ENCODE measurements at places on chromosomes 11 and 22.

DNA sequence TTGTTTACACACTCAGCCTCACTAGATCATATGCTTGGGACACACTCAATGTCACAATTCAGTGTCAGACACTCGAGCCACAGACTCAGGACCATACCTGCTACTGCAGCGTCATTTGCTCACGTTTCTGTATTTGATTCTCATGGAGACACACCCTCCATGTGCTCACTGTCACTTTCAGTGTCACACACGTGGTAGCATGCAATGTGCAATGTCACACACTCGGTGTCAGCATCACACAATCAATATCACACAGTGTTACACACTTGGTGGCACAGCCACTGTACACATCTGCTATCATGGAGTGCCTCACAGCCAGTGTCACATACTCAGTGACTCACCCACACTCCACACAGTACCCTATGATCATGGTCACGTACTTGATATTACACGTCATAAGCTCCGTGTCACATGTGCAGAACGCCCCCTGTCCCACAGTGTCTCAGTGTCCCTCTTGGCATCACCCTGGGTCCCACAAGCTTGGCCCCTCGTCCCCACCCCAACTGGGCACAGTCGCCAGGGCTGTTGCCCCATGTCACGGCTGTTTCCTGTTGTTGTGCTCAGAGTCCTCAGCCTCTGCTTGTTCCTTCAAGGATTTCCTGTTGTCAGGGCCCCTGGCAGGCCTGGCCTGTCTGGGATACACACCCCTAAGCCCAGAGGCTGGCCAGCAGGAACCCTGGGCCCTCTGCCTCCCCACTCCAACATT, 49.6 kb downstream of the PDE2A start:
- no peak for DNase-seq

DNA sequence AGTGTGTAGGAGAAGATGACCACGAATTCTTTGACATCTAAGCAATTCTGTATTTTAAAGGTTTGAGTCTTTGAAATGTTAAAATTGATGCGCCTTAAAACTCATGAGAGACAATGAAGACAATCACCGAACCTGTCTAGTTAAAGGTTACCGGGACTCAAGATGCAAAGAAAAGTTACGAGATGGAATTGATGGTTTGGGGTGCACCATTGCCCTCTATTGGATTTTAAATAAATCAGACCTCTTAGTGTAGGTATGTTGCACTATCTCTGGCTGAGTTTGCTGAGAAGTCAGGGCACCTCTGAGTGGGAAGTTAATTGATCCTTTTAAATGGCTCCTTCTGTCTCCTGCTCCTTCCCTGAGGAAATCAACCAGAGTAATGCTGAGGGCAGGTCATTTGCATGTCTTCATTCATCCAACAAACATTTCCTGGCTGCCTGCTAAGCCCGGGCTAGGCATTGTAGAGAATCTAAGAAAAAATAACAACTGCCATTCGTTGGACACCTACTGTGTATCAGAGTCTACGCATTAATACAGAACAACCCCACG, 19.4 kb upstream of the TMA7B start:
- DNase-seq: peak; percentile 67

DNA sequence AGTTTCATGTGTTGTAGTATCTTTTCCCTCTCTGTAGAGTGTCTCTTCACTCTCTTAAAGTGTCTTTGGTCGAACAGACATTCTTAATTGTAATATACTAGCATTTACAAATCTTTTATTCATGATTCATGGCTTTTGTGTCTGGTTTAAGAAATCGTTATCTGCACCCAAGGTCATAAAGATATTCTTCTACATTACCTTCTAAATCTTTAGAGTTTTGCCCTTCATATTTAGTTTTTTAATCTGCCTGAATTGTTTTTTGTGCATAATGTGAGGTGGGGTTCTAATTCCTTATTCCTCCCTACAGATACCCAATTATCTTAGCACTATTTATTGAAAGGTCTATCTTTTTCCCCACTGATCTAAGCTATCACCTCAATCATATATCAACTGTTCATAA, 9.0 kb upstream of the NNMT start:
- no peak for DNase-seq

GRCh38 chr11:581752-582151, 5.5 kb downstream of the PHRF1 start:
- DNase-seq: no peak

DNA sequence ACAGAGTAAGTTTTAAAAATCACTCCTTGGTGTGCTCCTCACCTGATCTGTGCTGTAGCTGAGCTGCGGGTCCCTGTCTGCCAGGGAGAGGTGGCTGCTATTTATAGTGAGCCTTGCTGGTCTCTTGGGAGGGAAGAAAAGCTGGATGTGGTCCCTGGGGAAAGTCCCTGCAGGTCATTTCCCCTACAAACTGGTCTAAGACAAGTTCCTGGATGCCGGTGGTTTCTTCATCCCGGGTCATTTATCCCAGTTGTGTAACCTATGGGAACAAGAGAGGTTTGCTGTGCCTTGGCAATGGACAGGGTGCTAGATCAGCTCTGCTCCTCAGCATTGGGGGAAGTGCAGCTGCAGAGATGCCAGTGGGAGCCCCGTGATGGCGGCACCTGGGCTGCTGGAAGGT, at the start of gene SAA2:
Gene SAA2 (minus strand): TSS at position 108 of the 400 bp plus-strand sequence. CDS start 657 bp downstream, outside the sequence.
- no peak for DNase-seq

- no peak for DNase-seq
Measured at GRCh38 chr11:34148504-34149165, 43.2 kb downstream of the NAT10 start.

GRCh38 chr11:65423516-65424204, 1.1 kb downstream of the NEAT1 start:
- peak; percentile 28 for DNase-seq

DNA sequence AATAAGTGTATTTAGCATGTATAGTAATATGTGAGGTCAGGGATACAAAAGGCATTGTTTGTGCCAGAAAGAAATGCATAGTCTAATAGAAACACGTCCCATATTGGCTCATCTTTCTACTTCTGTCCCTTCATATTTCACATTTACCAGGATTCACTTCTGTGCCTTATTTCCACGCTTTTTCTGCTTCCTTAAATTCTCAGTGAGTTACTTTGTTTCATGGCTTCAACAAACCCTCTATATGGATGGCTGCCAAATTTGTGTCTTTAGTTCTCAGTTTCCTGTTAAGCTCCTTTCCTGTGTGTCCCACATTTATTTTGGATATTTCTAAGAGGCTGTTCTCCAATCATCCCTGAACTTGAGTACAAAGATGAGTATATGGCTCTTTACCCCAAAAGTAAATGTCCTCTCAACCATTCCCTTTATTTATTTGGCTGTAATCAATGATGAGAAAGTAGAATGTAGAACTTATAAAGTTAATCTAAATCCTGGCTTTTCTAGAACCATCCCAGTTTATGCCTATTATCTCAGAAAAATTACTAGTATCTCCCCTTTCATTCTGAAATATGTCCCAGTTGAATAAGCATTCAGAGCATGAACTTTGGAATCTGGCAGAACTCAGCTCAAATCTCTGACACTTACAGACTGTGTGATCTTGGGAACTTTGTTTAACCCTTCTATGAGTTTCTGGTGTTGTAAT, 23.5 kb downstream of the OR8B12 start:
- no peak for DNase-seq

DNA sequence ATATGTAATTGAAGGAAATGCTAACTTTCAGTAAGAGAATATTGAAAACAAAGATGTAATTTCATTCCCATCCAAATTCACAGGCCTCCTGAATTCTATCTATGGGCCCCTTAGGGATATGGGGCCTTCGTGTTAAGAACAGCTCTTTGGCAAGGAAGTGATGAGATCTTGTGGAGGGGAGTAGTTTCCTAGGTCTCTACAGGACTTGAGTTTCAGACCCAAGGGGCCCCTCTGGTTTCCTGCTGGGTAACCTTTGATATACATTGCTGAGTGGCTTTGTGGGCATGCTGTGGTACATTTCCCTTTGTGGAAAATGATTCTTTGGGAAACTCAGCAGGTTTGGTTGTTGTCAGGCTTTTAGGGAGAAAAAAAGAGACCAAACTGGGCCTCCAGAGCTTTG, 6.2 kb downstream of the STIM1 start:
- no peak for DNase-seq

DNA sequence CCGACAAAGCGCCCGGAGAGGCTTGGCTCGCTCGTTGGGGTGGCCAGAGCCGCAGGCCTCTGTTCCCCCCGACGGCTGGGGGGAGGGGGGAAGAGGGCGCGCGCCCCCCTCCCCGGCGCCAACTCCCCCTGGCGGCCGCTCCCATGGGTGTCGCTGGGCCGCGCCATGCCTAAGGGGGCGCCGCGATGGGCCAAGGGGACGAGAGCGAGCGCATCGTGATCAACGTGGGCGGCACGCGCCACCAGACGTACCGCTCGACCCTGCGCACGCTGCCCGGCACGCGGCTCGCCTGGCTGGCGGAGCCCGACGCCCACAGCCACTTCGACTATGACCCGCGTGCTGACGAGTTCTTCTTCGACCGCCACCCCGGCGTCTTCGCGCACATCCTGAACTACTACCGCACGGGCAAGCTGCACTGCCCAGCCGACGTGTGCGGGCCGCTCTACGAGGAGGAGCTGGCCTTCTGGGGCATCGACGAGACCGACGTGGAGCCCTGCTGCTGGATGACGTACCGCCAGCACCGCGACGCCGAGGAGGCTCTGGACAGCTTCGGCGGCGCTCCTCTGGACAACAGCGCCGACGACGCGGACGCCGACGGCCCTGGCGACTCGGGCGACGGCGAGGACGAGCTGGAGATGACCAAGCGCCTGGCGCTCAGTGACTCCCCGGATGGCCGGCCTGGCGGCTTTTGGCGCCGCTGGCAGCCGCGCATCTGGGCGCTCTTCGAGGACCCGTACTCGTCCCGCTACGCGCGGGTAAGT, 1.4 kb downstream of the KCNC1 start:
- no peak for DNase-seq

- no peak for DNase-seq
Measured at GRCh38 chr22:40791241-40791640, 27.9 kb downstream of the SLC25A17 start.

GRCh38 chr11:134479206-134480135, 67.4 kb upstream of the B3GAT1 start:
- no peak for DNase-seq

- no peak for DNase-seq
Measured at GRCh38 chr11:110972640-110973039, 260.4 kb upstream of the ARHGAP20 start.

DNA sequence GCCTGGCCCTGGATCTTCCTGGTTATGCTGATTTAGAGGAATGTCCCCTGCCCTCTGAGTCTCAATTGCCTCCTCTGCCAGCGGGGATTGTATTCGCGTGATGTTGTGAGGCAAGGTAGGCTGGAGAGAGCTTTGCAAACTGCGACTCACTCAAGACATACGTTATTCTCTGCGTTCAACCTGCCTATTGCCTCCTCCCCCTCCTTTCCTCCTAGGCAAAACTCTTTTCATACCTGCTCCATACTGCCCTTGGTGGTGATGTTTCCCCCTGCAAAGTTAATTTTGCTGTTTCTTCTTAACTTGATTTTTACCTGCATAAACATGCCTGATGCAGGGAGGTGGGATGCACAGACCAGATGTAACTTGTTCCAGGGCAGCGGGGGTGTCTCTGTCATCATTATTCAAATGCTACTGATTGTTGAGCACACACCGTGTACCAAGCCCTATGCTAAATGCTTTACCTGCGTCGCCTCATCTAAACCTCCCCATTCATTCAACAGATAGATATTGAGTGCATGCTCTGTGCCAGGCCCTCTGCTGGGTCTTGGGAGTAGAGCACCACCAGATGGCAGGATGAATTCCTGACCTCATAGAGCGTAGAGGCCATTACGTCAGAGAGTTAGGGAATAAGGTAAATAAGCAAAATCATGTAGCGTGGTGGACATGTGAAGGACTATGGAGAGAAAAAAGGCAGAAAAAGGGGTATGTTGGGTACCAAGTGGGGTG, 29.0 kb downstream of the SGSM1 start:
- DNase-seq: no peak

- no peak for DNase-seq
Measured at GRCh38 chr11:73388265-73389133, 12.3 kb downstream of the RELT start.

- no peak for DNase-seq
Measured at GRCh38 chr11:31764766-31765165, 46.4 kb downstream of the PAX6 start.

DNA sequence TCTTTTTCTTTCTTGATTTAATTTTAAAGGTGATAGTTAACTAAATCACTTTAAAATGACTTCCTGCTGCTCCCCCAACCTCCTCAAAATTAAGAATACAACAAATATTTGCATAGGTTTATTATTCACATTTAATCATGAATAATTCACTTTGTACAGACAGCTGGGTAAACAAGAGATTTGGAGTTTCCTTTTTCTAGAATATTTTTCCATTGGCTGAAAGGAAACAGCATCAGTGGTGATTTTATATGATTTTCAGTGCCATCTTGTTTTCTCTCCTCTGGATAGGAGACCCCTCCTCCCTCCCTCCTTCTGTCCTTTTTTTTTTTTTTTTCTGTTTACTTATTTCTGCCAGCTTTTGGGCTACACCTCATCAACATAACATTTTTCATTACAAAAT, 60.5 kb downstream of the LIF start:
- DNase-seq: no peak

DNA sequence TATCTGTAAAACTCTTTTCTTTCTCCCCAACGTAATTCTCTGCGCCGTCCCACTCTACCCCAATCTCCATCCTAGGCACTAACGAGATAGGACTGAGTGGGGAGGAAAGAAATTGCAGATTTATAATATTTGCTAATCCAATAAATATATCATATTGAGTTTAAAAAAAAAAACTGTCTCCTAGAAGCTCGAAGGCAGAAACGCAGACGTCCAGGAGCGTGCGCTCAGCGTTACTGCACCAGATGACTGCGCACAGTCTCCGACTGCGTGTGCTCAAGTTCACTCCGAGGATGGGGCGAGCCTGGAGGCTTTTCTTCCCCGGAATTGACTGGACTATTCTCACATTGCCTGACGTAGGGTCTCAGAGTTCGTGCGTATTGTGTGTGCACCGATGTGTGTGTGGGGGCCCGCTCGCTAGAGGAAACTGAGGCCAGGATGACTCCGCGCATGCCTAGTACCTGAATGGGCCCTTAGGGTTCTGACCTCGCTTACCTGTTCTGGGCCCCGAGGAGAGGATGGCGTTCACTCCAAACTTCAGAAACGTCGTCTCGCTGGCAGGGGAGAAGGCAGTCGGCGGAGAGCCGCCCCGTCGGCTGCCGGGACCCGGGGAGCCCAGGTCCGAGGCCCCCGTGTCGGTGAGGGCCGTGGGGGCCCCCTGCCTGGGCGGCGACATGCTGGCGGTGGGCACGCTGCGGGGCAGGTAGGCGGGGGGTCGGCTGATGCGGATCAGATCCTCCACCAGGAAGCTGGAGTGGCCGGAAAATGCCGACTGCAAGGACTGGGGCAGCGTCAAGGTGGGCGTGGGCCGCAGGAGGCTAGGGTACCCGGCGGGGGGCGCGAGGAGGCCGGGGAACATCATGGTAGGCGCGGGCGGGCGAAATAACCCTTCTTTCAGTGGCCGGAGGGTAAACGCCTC, 551 bp downstream of the DBX1 start:
- no peak for DNase-seq

- no peak for DNase-seq
Measured at GRCh38 chr11:1728931-1729691, 21.3 kb downstream of the IFITM10 start.
